Left forelimb (tissue), 1 donor: ENCODE measurements at places on chromosomes 5 and 9.

- DNase-seq = no peak
Measured at GRCh38 chr5:161002571-161003074, 150.6 kb upstream of the ATP10B start.

DNA sequence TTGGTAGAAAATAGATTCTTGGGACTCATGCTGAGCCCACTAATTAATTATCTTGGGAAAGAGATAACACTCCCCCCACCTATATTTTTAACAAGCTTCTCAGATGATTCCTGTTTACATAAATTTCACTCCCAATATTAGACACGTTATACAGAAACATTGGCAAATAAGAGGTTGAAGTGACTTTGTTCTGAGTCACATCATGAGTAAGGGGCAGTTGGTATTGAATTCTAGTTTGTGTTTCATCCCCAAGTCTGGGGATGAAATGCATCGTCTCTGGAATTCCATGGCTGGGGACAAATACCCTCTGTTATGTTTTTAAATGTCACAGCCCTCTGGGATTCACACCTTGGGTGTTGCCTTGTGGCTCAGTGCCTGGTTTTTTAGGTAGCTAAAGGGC lies 41.0 kb downstream of the BASP1 start:
- no peak for DNase-seq

- no peak for DNase-seq
Measured at GRCh38 chr5:3858524-3858923, 262.9 kb downstream of the IRX1 start.

- no peak for DNase-seq
Measured at GRCh38 chr5:41176952-41177351, 36.4 kb downstream of the C6 start.

GRCh38 chr5:95761771-95762651 lies 30.9 kb downstream of the RHOBTB3 start:
- no peak for DNase-seq

- no peak for DNase-seq
Measured at GRCh38 chr9:85949586-85950335, 8.8 kb downstream of the NAA35 start.

- no peak for DNase-seq
Measured at GRCh38 chr9:114263853-114264510, 58.9 kb upstream of the ORM1 start.

- no peak for DNase-seq
Measured at GRCh38 chr5:99104538-99105132, 175.8 kb upstream of the CHD1 start.

GRCh38 chr5:144547098-144547499 lies 376.4 kb downstream of the KCTD16 start:
- no peak for DNase-seq

DNA sequence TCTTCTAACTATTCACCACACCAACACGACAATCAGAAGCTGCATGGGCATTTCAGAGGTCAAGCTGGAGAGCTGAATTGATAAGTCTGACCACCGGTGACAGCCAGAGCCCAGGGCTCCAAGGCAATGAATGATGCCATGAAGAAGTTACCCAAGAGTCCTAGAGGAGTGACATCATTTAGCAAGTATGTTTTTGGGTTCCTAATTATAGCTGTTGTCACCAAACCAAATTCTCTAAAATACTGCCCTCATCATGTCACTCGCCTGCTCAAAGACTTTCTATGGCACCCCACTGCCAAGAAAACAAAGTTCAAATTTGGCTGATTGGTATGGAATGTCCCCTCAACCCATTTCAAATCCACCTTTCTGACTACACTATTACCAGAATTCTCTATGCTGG lies 235.1 kb downstream of the SPOCK1 start:
- DNase-seq = no peak

- no peak for DNase-seq
Measured at GRCh38 chr5:68159224-68159951, 56.2 kb upstream of the PIK3R1 start.

GRCh38 chr5:135012951-135013391 lies 21.1 kb downstream of the PITX1 start:
- DNase-seq = peak; percentile 64

GRCh38 chr5:39498278-39498952 lies 73.6 kb upstream of the DAB2 start:
- DNase-seq = no peak

DNA sequence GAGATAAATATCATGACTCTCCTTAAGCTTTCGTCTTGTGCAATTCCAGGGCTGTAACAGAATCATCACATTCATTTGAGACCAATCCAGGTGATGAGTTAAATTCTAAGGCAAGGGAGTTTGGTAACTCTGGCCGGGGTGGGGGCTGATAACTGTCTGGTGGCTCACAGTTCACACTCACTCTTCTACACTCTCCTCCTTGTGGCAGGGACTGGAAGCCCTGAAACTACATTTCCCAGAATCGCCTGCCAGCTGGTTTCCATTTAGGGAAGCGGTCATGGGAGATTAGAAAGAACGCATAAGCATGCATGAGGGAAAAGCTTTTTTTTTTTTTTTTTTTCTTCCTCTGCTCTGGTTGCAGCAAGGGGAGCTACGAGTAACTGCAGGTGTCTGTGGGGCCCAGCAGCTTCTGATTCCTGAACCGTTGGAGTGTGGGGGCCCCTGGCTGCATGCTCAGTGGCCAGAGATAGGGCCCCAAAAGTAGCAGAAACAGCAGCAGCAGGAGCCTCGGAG lies 154.8 kb upstream of the TBC1D2 start:
- DNase-seq = peak; percentile 76

- DNase-seq = no peak
Measured at GRCh38 chr9:93557366-93558137, 18.8 kb upstream of the PHF2 start.

DNA sequence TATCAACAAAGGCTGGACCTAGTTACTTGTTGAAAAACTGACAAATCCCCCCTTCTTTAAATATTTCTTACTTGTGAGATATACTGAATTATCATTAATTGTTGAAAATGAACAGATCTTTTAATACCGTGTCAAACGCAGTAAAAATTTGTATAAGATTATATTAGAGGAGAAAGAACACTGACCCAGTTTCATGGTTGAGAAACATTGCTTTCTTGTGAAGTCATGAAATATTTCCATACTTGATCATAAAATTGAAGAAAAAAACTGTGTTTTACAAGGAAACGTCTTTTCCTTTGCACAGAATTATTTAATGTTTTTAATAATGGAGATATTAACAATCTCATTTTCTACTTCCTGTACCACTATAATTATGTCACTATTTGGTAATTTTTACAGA lies 45.8 kb downstream of the MOCS2 start:
- no peak for DNase-seq

GRCh38 chr9:133710661-133711427 lies 27.3 kb downstream of the SARDH start:
- DNase-seq = no peak

- no peak for DNase-seq
Measured at GRCh38 chr5:56412601-56413379, 179.7 kb upstream of the ANKRD55 start.

DNA sequence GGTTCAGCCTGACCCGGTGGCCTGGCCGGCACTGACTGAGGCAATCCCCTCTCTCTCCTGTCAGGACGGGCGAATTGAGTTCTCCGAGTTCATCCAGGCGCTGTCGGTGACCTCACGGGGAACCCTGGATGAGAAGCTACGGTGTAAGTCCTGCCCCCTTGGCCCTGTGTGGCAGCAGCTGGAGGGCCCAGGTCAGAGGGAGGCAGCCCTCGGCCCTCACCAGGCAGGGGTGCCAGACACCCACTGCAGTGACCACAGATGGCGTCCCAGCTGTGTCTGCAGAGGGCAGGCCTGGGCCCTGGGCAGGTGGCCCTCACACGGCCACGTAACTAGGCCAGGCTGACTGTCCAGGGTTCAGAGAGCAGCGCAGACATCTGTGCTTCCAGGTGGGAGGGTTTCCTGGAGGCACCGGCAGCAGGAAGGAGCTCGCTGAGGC lies 45.9 kb upstream of the HMCN2 start:
- DNase-seq = no peak

GRCh38 chr9:114696814-114697544 lies 15.0 kb upstream of the TEX48 start:
- no peak for DNase-seq

DNA sequence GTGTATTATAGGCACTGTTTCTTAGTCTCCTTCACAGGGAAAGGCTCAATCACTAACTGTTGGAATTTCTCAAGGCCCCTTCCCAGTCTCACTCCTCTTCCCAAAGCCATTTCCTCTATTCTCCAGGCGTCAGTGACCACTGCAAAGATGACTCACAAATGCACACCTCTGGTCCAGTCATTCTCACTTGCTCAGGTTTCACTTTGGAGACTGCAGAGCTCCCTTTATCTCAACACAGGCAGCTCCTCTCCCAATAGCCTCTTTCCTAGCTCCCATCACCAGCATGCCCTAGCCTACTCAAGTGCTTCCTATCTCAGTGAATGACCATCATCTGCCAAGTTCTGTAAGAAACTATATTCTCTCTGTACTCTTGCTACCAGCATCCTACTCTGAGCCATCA lies 323.6 kb downstream of the NTRK2 start:
- no peak for DNase-seq

- no peak for DNase-seq
Measured at GRCh38 chr9:6942406-6942805, 184.6 kb downstream of the KDM4C start.

- no peak for DNase-seq
Measured at GRCh38 chr5:3214396-3214795, 381.2 kb upstream of the IRX1 start.

DNA sequence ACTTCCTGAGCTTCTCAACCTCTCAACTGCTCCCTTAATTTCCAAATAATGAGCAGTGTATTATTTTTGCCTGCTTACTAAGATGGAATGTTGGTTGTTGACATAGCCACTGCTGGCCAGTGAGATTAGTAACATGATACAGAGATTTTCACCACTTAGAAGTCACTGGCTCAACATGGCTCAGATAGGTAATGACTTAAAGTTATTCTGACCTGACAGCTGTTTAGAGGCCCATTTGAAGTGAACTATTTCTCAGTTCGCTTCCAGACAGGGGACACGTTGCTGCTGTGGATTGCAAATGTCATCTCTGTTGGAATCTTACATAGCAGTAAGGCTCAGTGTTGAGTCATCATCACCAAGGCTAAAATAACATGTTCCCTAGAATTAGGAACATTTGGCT lies 490.2 kb downstream of the TLE4 start:
- no peak for DNase-seq

GRCh38 chr9:72680593-72681282 lies 159.3 kb downstream of the TMC1 start:
- DNase-seq = no peak
